ENCODE measurements at places on chromosomes 3 and 15.
A peak's percentile ranks its signal among the peaks of the same experiment; 100 is the strongest.

DNA sequence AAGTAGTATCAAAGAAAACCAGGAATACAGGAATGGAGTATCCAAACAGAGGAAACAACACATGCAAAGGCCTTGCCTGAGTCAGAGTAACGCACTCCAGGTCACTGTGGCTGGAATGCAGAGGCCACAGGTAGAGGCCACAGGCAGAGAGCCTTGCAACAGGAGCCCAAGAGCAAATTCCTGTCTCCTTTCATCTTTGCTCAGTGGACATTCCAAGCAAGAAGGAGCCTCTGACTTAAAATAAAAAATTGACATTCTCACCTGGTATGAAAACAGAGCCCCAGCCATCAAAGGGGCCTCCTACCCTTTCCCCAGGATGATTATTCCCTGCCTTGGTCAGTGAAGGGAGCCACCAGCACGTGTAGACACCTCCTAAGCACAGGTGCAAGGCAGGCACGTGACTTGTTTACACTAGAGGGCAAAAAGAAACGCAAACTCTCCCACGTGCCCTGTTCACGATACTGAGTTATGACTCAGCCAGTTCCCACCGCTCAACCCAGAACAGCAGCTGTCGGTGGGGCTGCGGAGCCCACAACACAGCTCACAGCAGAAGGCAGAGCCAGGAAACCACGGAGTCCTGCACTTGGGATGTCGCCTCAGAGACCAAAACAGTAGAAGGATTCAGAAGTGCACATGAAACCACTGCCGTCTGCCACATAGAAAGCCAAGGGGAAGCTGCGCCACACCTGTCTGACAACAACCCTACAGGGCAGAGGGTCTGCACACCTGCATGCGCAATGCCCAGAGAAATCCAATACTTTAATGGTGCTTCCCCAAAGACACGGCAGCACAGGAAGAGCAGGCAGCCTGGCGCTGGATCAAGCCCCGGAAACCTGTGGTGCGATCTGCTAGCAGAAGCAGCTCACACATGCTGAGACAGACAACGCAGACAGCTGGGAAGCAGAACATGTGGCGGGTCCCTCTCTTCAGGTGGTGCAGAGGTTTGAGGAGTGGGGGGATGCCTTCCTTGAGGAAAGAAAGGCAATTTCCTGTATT, 52.1 kb downstream of the ITGB5 start:
- peak; percentile 62 for DNase-seq

DNA sequence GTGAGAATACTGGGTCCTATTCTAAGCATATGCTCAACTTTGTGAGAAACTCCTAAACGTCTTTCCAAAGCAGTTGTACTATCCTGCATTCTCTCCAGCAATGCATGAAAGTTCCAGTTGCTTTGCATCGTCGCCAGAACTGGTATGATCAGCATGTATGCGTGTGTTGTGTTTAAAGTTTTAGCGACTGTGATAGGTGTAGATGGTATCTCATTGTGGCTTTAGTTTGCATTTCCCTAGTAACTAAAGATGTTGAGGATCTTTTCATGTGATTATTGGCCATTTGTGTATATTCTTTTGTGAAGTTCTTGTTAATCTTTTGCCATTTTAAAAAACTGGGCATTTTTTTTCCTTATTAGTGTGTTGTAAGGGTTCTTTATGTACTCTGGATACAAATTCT, 115.1 kb downstream of the SPATA16 start:
- no peak for DNase-seq

DNA sequence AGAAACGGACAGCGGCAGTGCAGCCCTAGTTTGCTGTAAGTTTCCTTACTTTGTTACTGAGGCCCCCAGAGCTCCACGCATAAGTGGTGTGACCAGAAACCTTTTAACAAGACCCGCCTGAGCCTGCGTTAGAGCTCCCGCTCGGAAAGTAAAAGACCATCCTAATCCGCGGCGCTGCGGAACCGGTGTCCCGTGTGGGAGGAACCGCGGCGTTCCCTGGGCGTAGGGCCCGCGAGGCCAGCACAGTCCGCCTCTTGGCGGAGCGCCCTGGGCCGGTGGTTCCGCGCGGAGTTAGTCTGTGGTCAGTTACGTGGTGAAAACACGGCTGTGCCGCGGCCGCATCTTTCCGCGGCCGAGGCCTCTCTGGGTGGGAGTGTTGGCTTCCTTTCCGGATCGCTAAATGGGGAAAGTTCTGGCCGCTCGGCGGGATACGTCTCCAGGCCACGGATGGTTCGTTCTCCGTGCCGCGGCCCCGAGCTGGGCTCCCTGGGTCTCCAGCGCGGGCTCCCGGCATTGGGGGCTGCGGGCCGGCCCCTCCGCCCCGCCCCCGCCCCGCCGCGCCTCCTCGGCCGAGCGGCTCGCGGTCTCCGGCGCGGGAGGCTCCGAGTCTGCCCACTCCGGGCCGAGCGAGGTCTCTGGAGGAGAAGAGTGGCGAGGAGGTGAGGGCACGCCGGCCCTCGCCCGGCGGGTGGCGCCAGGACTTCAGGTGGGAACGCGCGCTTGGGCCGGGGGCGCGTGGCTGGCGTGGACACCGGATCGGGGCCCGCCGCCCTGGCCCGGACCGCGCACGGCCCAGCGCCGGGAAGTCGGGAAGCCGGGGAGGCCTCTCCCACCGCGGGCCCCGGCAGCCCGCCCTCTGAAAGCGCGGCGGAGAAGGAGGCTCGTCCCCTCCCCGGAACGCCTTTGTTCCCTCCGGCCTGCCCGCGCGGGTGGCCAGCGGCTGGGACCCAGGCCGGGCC, 754 bp downstream of the B3GNT5 start:
- peak; percentile 39 for DNase-seq

GRCh38 chr15:42147431-42147735, 9.1 kb downstream of the PLA2G4F start:
- DNase-seq: no peak

Measured in HCEC 1CT (cell line).